Activated naive CD4-positive, alpha-beta T cell treated with anti-CD3 and anti-CD28 coated beads, Interleukin-2, amount 50 U/mL, for 72 hours (primary cell): ENCODE measurements at places on chromosomes 5 and 9.

DNA sequence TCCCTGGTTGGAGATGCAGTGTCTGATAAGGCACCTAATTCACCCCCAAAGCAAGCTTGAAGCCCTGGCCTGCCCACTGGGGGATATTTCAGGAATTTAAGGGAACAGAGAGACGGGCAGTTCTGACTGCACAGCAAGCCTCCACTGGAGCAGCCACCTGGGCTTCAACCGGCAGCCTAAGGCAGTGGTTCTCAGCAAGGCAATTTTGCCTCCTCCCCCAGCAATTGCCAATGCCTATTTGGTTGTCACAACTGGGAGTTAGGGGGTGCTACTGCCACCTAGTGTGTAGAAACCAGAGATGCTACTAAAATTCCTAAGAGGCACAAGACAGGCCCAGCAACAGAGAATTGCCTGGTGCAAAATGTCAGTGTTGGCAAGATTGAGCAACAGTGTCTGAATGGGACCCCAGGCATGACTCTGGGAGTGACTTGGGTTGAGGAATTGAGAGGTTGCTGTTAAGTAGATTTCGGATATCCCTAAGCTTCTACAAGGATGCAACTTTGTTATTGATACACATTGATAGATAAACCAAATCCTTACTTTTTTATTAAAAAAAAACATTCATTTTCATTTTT, 58.7 kb upstream of the CTSL start:
- DNase-seq = no peak

- DNase-seq = no peak
Measured at GRCh38 chr5:106269252-106269843, 1401.4 kb downstream of the EFNA5 start.

- DNase-seq = no peak
Measured at GRCh38 chr5:15544039-15544438, 44.1 kb downstream of the FBXL7 start.

- DNase-seq = no peak
Measured at GRCh38 chr5:68454766-68455165, 239.2 kb downstream of the PIK3R1 start.

DNA sequence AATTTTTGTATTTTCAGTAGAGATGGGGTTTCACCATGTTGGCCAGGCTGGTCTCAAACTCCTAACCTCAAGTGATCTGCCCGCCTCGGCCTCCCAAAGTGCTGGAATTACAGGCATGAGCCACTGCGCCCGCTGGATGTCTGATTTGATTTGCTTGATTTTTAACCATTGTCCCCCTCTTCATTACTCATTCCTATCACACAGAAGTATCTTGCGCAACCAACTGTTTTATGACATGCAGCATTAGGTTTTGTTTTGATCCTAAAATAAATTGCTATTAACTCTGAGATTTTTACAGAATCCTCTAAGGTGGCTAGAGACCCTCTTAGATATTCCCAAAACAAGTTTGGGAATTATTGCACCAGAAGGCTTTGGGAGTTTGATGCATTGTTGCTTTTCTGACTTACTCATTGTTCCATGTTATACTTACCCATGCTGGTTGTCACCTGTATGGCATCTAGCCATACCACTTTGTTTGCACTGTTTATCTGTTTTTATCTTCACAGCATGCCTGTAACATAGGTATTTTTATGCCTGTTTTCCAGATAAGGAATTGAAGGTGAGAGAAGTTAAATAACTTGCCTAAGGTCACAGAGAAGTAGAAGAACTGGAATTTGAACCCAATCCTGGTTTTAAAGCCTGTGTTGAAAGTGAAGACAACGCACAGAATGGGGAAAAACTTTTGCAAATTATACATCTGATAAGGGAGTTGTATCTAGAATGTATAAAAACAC, 35.9 kb upstream of the PWWP2A start:
- no peak for DNase-seq

GRCh38 chr9:137494550-137495351, 35.6 kb upstream of the NSMF start:
- DNase-seq = no peak

GRCh38 chr5:137599457-137599856, 100.3 kb upstream of the SPOCK1 start:
- no peak for DNase-seq

GRCh38 chr9:129102791-129103594, 7.6 kb downstream of the CRAT start:
- no peak for DNase-seq

DNA sequence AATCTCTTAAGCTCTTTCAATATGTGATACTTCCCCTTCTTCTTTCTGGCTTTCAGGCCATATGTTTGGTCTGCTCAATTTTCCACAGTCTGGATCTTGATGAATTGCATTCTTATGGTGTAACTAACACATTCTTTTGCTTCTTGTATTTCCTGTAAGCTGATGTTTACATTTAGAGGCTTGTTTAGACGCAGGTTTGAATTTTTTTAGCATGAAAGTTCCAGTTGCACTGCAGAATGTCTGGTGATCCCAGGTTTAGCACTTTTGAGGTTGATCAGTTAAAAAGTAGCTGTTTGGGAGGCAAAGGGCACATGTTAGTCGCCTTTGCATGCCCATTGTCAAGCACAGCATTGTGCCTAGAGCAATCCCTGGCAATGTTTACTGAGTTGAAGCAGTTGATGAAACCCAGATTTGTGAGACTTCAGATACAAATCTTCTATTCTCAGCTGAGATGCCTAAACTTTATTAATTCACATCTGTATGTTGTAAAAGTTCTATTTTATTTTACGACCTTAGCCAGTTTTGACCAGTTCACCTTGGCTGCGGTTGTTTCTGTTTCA, 59.6 kb upstream of the SPATA31C2 start:
- no peak for DNase-seq

GRCh38 chr5:67363963-67364362, 167.4 kb upstream of the CD180 start:
- DNase-seq = no peak

DNA sequence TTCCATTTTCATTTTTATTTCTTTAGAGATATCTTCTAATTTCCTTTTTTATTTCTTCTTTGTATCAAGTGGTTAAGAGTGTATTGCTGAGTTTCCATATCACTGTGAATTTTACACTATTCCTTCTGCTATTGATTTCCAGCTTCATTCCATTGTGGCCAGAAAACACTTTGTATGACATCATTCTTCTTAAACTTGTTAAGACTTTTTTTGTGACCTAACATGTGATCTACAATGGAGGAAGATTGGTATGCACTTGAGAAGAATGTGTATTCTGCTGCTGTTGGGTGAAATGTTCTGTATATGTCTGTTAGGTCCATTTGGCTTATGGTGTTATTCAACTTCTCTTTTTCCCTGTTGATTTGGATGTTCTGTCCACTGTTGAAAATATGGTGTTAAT, 274.2 kb upstream of the PUM3 start:
- no peak for DNase-seq

- no peak for DNase-seq
Measured at GRCh38 chr9:70590315-70590677, 175.8 kb upstream of the KLF9 start.

- DNase-seq = no peak
Measured at GRCh38 chr9:5447337-5447736, 3.0 kb upstream of the CD274 start.

- DNase-seq = no peak
Measured at GRCh38 chr5:131210151-131210510, 39.4 kb downstream of the LYRM7 start.

GRCh38 chr5:27908341-27908740, 870.0 kb upstream of the CDH9 start:
- DNase-seq = no peak

DNA sequence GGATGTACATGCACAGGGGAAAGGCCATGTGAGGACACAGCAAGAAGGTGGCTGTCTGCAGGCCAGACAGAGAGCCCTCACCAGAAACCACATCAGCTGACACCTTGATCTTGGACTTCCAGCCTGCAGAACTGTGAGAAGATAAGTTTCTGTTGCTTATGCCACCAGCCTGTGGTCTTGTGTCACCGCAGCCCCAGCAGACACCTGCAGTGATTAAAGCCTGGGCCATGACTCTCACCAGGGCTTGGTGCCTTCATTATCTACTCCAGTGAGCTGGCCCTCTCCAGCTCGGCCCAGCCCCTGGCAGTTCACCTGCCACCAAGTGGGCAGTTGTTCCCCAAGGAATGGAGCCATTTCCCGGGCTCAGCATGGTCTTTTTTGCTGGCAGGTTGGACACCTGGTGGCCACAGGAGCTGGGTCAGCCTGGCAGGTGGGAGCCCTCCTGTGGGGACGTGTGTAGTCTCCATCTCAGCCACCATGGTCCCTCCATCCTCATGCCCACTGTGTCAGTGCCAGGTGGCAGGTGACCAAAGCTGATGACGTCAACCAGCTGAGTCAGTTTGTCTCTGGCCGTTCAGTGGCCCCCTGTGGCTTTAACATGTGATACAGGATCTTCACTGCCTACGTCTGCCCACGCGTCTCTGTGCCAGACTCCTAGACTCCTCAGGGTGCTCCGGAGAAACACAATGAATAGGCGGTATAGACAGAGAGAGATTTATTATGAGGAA, 99.9 kb upstream of the PPP1R26 start:
- DNase-seq = no peak

DNA sequence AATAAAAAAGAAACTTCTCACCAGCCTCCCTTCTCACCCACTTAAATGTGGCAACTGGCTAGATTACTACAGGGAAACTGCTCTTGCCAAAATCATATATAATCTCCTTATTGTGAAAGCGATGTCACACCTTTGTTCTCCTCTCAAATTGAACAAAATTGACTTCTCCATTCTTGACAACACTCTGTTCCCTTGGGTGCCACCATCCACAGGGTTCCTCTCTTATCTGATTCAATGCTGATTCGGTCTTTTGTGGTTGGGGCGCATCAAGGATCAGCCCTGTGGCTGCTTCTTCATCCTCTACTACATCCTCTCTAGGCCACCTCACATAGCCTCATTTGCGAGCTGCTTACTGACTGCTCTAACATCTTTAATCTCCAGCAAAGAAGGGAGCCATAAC, 86.1 kb downstream of the EDIL3 start:
- DNase-seq = no peak

GRCh38 chr9:1083325-1083913, 33.3 kb downstream of the DMRT2 start:
- no peak for DNase-seq

DNA sequence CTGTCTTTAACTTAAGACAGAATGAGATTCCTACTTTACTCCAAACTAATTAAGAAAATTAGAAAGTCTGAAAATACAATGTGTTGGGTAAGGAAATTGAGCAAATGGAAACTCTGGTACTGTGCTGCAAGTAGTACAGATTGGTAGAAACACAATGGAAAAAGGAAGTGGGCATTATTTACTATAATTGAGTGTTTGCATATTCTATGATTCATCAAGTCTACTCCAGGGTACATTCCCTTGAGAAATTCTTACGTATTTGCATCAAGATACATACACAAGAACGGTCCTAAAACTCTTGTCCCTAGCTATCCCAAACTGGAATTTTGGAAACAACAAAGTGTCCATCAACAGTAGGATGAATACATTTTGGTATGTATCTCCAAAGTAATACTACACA, 123.5 kb upstream of the TARS1 start:
- no peak for DNase-seq

- DNase-seq = no peak
Measured at GRCh38 chr9:101387871-101388506, 3.2 kb upstream of the BAAT start.

- DNase-seq = no peak
Measured at GRCh38 chr9:87588339-87588738, 90.7 kb downstream of the DAPK1 start.

DNA sequence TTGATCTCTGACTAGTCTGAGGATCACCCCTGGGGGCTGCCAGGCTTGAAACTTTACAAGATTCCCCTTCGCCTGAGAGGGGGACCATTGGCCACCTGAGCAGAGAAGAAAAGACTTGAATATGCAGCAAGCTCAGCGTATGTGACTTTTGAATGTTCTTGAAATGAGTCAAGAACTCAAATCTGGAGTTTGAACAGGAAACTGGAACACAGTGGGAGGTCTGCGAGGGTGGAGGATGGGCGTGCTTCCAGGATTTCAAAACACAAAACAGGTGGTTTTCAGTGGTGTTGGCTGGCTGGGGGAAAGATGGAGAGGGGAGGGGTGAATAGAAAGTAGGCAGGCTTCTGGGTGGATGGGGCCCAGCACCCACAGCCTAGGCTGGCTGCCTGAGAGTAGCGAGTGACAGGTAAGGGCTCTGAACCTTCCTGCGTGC, 40.6 kb downstream of the TMEM174 start:
- DNase-seq = no peak

- no peak for DNase-seq
Measured at GRCh38 chr9:96072930-96073329, 197.4 kb downstream of the ERCC6L2 start.

GRCh38 chr9:136769710-136770191, 5.4 kb upstream of the LCN15 start:
- no peak for DNase-seq

GRCh38 chr5:171158581-171158980, 150.5 kb upstream of the TLX3 start:
- no peak for DNase-seq

- DNase-seq = no peak
Measured at GRCh38 chr5:7576023-7576715, 180.2 kb downstream of the ADCY2 start.

DNA sequence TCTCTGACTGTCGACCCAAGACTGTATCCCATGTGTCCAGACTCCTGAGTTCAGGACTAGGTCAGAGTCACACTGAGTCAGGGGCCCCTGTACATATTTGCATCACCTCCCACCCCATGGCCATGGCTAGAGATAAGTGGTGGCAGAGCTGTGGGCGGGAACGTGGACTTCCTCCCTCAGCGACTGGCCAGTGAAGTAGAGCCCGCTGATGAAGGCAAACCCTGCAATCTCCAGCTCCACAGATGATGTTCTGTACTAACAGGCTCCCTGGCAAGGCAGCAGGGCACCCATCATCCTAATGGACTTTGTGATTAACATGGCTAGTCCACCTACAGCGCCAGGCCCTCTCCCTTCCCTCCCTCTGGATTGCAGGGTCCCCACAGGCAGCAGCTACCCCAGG, 110.5 kb upstream of the LRRTM2 start:
- DNase-seq = no peak

DNA sequence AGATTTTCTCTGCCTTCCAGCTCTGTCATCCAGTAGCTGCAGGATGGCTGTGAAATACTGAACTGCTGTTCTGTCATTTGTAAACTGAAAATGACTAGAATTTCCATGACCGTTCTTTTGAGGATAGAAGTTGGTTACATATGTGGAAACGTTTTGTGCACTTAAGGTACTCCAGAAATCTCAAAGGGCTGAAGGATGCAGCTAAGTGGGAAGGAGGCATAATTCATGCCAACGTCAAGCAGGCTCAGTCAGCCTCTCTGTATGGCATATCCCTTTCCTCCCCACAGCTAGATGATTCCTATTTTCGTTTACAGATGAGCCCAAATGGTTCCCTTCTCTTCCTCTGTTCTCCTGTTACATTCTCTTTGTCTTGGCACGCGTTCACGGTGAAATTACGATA, 257.6 kb downstream of the FBXL7 start:
- no peak for DNase-seq

GRCh38 chr9:36828611-36829013, 205.5 kb downstream of the PAX5 start:
- no peak for DNase-seq

DNA sequence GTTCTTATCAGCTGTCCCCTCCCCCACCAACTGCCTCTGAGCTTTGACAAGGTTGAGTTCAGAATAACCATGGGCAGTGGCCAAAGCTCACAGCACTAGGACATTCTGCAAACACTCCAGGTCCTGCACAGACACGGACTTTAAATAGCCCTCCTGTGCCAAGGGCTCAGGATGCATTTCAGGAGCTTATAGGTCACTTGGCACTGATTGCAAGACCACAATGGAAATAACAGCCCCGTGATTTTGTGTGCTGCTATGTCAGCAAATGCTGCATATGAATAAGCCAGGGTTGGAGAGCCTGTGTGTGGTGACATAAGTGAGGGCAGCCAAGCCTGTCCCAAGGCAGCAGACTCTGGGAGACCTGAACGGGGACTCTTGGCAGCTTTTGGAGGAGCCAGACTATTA, 150.7 kb downstream of the DMRT2 start:
- no peak for DNase-seq
